ENCODE measurements at places on chromosomes 3 and 15.

GRCh38 chr15:39426552-39427532 lies 154.0 kb upstream of the THBS1 start:
- DNase-seq, result peak; percentile 71

GRCh38 chr15:73682600-73683090 lies 1.5 kb upstream of the CD276 start:
- no peak for DNase-seq

- DNase-seq, result no peak
Observed at GRCh38 chr15:22263738-22264137, 183.4 kb downstream of the OR4M2 start.

GRCh38 chr3:48402281-48402732 lies 27.6 kb downstream of the PLXNB1 start:
- DNase-seq, result no peak

GRCh38 chr3:152497457-152497856 lies 228.7 kb downstream of the MBNL1 start:
- no peak for DNase-seq

GRCh38 chr15:29092376-29093064 lies 177.1 kb downstream of the NSMCE3 start:
- no peak for DNase-seq

GRCh38 chr3:122755491-122755890 lies 38.1 kb downstream of the HSPBAP1 start:
- DNase-seq, result no peak

- no peak for DNase-seq
Observed at GRCh38 chr15:98997312-98997711, 10.3 kb downstream of the PGPEP1L start.
